ENCODE measurements at places on chromosomes 2 and 18.
A peak's percentile ranks its signal among the peaks of the same experiment; 100 is the strongest.

DNA sequence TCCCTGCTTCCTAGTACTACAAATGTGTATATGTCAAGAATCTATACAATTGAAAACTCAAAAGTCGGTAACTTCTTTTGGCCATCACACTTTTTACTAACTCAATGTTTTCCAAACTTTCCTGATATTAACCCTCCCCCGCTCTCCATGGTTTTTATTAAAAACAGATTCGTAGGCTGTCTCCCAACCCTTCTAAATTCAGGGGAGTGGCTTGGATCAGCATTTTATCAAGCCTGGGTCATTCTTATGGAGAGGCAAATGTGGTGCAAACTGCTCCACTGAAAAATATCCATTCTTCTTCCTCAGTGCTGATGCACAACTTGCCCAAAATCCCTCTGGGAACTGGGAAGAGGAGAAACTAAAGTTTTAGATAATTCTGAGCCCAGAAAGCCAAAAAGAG lies 134.2 kb downstream of the RIF1 start:
- no peak for DNase-seq

- no peak for DNase-seq
Measured at GRCh38 chr2:118056165-118056534, 32.1 kb upstream of the INSIG2 start.

DNA sequence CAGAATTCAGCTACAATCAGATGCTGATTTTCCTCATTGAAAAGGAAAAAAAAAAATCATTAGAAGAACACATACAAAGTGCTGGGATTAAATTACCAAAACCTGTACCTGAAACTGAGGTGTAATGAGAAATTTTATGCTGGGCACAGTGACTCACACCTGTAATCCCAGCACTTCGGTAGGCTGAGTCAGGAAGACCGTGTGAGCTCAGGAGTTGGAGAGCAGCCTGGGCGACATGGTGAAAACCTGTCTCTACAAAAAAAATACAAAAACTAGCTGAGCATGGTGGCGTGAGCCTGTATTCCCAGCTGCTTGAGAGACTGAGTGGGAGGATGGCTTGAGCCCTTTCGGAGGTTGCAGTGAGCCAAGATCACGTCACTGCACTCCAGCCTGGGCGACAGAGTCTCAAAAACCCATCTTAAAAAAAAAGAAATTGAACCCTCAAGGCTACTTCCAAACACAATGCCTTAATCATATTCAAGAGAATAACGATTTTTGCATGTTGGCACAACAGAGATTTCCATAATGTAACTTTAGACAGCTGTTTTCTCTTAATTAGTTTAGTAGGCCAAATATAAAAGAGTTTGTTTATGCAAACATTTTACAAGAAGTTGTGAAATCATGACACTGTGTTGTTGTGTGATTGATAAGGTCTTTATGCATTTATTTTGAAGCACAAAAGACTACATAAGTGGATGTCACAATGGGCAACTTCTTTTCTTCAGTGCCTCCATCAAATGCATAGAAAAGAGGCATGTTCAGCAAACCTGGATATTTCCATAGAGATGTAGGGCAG lies 63.9 kb downstream of the FAM161A start:
- DNase-seq, result no peak

DNA sequence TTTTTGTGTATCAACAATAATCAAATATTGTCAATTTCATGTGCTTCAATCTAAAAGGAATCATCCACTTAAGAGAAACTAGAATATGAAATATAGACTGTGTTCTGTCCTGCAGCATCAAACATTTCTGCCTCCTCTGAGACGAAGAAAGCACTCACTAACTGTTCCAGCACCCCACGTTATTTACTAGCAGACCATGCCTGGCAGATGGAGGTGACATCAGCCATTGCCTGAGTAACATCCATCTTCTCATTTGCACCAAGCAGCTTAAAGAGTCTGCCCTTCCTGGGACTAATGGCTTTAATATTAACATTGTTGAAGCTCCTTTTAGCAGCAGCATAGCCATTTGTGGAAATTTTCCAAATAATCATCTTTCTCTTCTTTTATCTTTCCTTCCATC lies 25.7 kb downstream of the SGPP2 start:
- DNase-seq, result no peak

- DNase-seq, result peak; percentile 63
Measured at GRCh38 chr2:11753886-11754699, 7.7 kb downstream of the LPIN1 start.

DNA sequence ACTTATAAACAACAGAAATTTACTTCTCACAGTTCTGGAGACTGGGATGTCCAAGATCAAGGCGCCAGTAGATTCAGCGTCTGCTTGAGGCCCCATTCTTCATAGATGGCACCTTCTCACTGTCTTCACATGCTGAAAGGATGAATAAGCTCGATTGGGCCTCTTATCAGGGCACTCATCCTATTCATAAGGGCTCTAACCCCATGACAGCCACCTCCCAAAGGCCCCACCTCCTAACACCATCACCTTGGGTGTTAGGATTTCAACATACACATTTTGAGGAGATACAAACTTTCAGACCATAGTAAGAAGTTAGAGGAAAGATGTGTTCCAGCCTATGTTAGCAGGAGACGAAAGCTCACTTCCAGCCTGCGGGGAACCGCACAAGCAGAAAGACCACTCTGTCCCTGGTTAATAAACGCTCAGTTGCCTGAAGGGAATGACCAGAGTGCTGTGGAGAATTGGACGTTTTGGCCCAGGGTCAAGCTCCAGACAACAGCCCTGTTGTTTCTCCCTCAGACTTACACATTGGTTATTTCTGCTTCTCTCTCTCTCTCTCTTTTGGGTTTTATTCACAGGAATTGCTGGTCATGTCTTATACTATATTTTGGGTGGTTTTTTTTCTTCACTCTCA lies 90.3 kb downstream of the MAPRE2 start:
- DNase-seq, result no peak
